ENCODE measurements at places on chromosomes 3 and 15. TPM values are rescaled to one million over a fixed set of nuclear protein-coding genes. Genes with fewer than 3 reads are reported as not detected.

DNA sequence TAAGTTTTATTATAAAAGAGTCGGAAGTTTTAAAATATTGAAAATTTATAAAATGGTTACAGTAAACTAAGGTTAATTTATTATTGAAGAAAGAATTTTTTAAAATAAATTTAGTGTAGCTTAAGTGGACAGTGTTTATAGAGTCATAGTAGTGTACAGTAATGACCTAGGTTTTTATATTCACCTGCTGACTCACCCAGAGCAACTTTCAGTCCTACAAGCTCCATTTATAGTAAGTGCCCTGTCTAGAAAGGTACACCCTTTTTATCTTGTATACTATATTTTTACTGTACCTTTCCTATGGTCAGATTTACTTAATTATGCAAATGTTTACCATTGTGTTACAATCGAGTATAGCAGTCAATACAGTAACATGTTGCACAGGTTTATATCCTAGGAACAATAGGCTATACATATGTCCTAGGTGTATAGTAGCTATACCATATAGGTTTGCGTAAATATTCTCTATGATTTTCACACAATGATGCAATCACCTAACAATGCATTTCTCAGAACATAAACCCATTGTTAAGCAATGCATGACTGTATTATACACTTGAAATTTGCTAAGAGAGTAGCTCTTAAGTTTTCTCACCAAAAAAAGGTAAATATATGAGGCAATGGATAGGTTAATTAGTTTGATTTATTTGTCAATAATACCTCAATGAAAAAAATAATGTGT is 106.9 kb upstream of the CD96 start:
- H3K27ac ChIP-seq = no peak overlapping the region
- DNase-seq = no peak
- H3K27me3 ChIP-seq = no peaks in the 10 kb centered on the region
- H3K4me3 ChIP-seq = no peak overlapping the region

- H3K4me3 ChIP-seq = no peak overlapping the region
- peak; percentile 89 for DNase-seq
- peaks cover 8% of the 10 kb centered on the region for H3K4me1 ChIP-seq
- no peaks in the 10 kb centered on the region for H3K27me3 ChIP-seq
These were observed 136.2 kb downstream of the CHDH start for GRCh38 chr3:53709860-53710674.

DNA sequence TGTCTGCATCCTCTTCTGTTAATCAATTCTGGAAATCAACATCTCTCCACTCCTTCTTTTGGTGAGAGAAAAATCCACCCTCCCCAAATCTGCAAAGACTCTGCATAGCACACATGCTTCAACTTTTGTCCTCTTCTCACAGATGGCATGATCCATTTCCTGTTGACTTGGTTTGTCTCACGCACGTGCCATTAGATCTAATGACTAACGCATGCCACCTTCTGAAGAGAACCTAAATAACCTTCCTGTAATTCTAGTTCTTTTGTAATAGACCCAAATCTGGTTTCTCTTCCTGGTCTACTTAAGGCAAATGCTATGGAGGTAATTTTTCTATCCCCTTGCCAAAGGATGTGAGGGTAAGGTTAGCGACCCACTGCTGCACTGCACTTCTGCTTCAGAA is 51.0 kb upstream of the ATOSA start:
- no peak overlapping the region for H3K27ac ChIP-seq
- H3K27me3 ChIP-seq = no peaks in the 10 kb centered on the region
- DNase-seq = no peak
- H3K4me1 ChIP-seq = no peaks in the 10 kb centered on the region
- no peak overlapping the region for H3K4me3 ChIP-seq

The TTC21A gene
- 1.2 TPM for total RNA-seq

The NOX5 gene
- not detected for total RNA-seq
